ENCODE measurements at places on chromosomes 5 and 9.

GRCh38 chr5:14156650-14157492 lies 13.7 kb downstream of the TRIO start:
- DNase-seq = no peak

DNA sequence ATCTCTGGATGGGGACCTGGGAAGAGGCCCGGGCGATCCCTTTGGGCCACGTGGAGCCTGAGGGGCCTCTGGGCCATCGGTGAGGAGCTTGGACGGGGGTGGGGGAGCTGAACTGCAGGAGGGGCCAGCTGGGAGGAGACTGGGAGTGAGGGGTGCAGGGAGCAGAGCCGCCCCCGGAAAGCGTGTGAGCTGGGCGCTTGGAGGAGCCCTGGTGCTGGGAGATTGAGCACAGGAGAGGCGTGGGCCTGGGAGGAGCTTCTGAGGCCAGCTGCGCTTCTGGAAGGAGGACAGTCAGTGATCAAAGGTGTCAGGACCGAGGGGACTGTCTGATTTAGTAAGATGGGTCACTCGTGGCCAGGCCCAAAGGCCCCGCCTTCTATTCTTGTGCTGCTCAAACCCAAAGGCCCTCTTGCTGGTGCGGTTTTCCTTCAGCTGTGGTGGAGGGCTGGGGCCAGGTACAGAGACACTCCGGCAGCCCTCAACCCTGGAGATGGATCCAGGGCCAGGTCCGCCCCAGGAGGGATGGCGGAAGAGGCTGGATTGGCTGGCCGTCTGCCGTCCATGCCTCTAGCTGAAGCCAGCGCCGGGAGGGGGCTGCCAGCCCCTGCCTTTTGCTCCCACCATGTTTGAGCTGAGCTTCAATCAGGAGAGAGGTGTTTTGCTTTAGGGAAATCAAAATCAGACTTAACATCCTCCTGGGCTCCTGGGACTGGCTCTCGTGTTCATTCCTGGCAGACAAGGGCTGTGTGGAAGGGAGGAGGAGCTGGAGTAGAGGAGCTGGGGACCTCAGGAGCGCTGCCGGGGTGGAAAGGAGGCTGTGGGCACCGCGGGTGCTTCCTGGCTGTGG lies 21.6 kb downstream of the NCS1 start:
- DNase-seq = no peak

DNA sequence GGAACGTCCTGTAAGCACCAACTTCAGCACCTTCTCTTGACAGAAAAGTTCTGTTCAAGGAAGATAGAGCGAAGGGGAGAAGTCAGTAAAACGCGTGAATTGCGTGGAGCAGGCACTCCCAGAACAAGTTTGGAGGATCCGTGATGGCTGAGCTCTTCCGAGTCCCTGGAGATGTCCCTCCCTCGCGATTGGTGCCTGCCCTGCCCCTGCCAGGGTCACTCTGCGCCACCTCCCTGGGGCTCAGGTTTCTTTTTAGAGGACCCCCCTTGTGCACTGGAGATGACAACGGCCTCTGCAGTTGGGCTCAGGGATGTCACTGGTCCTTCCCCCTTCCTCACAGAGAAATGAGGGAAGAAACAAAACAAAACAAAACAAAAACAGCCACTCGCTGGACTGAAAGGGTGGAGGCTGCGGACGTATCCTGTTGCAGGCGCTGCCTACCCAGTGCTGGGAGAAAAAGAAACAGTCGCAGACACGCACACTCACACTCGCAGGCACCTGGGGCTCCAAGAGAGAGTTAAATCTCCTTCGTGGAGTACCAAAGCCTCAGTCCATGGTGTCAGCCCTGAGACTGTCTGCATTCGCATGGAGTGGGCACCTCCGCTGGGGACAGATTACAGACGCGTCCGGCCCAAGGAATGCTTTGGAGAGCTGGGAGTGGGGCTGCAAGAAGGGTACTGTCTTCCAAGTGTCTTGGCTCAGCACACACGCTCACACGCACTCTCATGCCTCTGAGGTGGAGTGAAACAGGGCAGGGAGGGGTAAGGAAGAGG lies 512.7 kb downstream of the SLCO4C1 start:
- DNase-seq = no peak

DNA sequence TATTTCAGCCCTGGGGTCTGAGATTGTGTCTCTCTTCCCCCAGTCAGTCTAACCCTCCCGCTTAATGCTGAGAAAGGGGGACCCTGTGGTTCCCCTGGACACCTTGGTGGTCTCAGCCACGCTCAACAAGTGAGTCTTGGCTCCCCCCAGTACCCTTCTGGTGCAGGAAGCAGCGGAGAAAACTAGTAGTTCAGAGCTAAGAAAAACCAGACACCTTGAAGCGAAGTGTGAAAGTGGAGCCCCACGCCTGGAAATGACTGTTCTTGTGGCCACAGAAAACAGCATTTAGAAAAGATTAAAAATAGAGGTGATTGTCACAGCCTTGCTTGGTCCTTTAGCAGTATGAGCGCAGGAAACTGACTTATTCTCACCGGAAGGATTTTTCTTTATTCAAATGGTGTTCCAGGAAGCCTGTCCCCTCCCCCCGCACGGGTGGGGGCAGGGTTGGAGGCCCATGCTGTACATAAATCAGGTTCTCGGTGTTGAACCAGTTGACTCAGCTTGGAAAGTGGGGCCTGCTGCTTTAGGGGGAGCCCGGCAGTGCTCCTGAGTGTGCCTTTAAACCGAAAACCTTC lies 8.1 kb downstream of the ARPC5L start:
- no peak for DNase-seq

DNA sequence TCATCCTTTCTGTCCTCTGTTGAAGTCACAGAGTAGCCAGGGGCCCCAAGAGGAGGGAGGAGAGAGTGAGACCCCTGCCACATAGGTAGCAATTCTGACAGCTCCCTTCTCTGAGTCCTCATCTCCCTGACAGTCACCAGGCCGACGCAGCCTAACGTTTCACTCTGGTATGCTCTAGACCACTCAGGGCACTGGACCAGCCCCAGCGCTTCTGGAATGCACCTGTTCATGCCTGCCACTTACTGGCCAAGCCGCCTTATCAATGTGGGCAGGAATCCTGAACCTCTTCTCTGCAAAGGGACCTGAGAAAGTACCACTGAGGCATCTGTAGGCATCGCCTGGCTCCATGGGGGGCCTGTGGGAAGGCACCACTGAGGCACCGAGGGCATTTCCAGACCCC lies 50.2 kb downstream of the SECISBP2 start:
- no peak for DNase-seq

DNA sequence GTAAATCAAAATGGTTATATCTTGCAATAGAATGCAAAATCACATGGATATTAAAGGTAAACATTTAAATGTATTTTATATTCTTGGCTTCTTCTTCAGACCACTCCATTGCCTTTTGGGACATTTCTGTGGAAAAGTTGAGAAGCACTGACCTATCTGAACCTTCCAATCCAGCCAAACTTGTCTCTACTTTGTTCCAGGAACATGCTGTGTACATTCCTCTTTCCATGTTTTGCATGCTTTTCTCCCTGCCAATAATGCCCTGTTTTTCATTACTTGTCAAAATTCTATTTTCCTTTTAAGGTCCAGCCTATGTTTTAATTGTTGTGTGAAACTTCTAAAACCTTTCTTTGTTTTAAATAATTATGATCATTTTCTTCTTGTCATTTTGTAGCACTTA lies 28.3 kb downstream of the JAK2 start:
- no peak for DNase-seq

- DNase-seq = no peak
These were observed 828.9 kb downstream of the TLR4 start for GRCh38 chr9:118533101-118533500.

GRCh38 chr5:116942622-116943021 lies 368.0 kb upstream of the SEMA6A start:
- no peak for DNase-seq

DNA sequence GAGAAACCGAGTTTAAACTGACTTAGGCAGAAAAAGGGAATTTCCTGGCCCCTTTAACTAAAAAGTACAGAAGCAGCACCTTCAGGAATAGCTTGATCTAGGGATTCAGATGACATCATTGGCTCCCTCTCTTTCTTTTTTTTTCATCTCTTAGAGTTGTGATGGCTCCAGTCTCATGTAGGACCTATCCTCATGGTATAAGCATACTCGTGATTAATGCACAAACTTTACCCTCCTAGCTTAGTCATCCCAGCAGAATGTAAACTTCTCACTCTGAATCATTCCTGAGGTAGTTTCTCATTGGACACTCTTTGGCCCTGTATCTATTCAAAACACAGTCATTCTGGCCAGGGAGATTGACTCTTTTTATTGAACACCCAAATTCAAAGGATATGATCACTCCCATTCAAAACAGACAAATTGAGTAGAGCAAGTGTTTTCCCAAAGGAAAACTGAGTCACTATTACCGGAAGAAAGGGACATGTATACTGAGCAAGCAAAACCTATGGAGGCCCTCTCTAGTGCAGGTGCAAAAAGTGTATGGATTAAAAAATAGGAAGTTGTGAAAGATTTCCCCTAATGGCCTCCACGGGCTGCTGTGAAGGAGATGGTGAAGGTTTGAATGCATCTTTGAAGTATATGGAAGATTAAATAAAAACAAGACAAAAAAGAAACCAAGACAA lies 27.6 kb upstream of the SMIM23 start:
- DNase-seq = no peak

GRCh38 chr5:12315461-12315860 lies 411.2 kb upstream of the CTNND2 start:
- no peak for DNase-seq

GRCh38 chr9:95551406-95551805 lies 34.6 kb upstream of the PTCH1 start:
- no peak for DNase-seq

GRCh38 chr9:129735546-129735945 lies 17.3 kb downstream of the PTGES start:
- DNase-seq = no peak

- no peak for DNase-seq
These were observed 39.8 kb upstream of the RASGRF2 start for GRCh38 chr5:80920333-80920732.

DNA sequence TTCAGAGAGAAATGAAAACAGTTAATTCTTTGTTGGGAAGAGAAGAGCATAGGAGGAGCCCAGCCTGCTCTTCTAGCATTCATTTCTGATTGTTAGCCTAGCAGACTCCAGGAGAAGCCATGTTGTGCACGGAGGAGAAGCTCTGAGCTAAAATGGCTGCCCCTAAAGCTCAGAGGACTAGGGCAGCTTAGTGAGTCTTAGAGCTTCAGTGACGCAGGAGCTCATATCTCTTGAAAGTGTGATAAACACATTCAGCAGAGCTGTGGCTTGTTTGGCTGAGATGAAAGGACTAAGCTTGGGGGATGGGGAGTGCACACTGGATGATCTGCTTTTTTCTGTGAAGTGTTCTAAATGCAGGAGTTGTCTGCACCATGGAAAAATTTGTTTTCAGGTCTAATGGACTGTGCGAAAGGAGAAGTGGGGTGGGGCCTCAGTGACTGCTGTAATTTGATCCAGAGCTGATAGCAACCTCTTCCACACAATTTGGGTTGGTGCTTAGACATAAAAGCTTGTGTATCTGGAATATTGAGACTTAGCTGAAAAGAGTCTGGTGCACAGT lies 58.5 kb downstream of the ZNF462 start:
- peak; percentile 67 for DNase-seq

DNA sequence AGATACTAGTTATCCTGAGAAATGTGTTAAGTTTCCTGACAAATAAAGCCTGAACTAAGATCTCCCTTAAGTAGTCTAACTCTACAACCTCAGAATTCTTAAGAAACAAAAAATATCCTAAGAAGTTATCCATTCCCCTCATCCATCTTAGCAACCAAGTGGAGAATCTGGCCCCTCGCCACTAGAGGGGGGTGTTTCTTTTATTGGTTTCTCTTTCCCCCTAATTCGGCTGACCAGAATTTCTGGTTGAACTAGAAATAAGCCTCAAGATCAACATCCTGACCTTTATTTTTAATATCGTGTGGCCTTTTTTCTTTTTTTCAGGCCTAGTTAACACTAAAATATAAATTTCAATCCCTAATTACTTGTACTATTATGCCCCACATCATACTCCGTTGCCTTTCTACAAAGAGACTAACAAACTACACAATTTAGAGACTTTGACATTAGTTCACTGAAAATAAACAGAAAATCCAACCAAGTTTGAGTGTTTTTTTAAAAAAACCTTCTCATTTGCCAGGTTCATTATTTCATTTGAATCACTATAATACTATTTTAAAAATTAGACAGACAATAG lies 14.3 kb upstream of the NR4A3 start:
- no peak for DNase-seq

GRCh38 chr5:33271606-33272005 lies 169.2 kb upstream of the TARS1 start:
- DNase-seq = no peak

GRCh38 chr5:54656261-54656728 lies 138.7 kb downstream of the SNX18 start:
- DNase-seq = no peak

- DNase-seq = no peak
These were observed 1.6 kb upstream of the SMIM15 start for GRCh38 chr5:61163905-61164304.

DNA sequence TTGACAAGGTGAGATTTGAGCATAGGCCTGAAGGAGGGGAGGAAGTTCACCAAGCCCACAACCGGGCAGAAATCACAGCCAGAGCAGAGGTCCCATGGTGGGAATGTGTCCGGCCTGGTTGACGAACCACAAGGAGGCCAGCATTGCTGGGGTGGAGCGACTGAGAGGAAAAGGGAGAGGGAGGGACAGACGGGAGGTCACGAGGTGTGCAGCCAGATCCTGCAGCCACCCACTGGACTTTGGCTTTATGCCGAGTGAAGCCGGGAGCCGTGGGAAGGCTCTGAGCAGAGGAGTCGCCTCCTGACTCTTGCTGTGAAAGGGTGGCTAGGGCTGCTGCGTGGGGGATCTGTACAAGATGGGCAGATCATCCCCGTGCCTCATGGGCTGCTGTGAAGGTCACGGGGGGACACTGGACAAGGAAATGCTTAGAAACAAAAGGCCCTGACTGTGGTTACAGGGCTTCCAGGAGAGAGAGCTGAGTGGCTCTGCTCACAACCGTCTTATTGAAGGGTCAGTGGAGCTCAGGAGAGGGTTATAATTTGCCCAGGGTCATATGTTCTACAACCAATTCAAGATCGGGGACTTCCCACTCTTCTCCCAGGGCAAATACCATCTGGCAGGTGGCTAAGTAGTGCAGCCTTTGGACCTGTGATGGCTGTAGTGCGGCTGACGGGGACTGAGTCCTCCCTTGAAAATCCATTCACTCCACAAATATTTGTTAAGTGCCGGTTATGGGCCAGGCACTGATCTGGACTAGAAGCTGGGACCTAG lies 15.6 kb upstream of the CD74 start:
- no peak for DNase-seq
